ENCODE measurements at places on chromosomes 6 and 20.
A peak's percentile ranks its signal among the peaks of the same experiment; 100 is the strongest.

DNA sequence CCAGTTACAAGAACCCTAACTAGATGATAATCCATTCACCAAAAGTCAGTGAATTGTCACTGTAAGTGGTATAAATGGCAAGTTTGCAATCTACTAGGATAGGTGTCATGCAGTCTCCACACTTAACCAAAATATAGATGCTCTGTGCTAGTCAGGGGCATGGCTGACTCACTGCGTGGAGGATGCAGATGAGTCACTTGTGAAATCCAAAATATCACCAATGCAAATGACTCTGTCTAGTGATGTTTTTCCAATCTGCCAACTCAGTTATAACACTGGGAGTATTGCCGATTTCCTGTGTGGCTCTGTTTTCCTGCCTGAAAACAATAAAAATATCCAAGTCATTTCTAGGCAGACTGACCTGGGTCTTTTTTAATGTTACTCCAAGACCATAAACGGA lies 47.8 kb upstream of the NRSN1 start:
- no peak for DNase-seq

DNA sequence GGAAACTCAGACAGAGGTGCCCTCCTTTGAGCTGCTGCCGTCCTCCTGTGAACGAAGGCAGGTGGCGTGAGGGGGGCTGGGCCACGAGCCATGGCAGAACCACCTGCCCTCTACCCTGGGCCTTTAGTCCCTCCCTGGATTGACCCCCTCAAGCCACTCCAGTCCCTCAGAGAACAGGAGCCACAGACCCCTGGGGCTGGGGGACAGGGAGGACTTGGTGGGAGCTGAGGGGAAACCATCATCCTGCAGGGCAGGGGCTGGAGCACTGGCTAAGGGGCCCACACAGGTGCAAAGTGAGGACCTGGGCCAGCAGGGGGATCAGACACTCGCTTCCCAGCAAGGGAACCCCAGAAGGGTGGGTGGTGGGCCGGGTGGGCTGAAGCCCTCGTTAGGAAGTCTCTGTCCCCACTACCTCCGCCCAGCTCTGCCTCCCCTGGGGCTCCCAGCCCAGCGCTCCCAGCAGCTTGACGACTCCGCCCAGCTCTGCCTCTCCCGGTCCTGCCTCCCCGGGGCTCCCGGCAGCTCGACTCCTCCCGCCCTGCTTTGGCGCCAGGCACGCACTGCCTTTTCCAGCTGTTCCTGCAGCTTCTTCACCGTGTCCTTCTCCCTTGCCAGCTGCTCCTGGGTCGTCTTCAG lies 44.4 kb downstream of the DSTN start:
- no peak for DNase-seq

DNA sequence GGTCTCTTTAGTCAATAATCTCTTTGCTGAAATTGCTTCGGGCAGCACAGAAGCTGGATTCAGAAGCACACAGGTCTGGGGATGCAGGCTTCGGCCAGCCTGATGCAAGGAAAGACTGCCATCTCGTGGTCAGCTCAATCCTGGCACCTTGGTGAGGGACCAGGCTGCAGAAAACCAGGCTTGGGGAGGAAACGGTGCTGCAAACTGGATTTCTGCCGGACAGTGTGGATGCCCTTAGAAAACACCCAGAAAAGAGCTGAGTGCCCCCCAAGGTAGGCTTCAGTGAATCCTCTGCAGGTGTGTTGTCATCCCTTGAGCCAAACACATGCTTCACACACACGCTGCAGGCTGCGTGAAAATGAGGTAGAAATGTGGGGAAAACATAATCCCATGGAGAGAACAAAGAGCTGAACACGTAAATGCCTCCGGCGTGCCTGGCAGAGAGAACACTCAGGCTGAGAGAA lies 89.8 kb upstream of the PAX1 start:
- peak; percentile 49 for DNase-seq

- DNase-seq, result no peak
These were observed 73.1 kb downstream of the SNAP25 start for GRCh38 chr20:10291568-10292248.

GRCh38 chr6:102229271-102229670 lies 835.8 kb downstream of the GRIK2 start:
- DNase-seq, result no peak

GRCh38 chr6:5366941-5367340 lies 105.6 kb downstream of the FARS2 start:
- DNase-seq, result no peak

DNA sequence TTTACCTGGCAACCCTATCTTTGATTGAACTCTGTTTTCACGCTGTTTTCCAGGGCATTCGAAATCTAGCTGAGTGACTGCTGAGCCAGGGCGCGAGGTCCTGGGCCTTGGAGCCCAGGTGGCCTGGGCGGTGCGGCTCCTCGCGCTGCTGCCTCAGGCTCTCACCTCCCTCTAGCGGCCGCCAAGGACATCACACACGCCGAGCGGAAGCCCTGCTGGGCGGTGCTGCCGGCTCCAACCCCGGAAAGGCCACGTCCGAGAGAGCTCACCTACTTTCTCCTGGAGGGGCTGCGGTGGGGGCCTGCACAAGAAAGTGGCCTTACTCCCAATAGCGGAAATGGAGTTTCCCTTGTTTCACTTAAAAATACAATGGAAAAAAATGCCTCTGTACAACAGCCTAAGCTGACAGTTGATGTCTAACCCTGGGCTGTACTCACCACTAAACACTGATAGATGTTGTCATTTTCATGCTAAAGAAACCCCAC lies 77.7 kb downstream of the ELOVL4 start:
- peak; percentile 81 for DNase-seq

DNA sequence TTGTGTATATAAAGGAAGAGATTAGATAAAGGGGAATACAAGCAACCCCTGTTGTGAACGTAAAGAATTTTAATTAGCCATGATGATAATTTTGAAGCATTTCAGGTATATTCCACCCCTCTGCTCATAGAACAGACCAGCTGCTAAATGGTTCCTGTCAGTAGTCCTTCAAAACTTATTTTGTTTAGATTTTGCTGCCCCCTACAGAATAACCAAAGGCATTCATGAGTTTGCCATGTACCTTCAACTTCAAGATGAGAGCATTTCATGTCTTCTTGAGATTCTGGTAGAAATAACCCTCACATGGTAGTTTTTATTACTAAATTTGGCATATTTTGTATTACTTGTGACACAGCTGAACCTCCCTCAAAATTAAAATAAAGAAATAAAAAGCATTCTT lies 1586.7 kb downstream of the HACE1 start:
- DNase-seq, result no peak

DNA sequence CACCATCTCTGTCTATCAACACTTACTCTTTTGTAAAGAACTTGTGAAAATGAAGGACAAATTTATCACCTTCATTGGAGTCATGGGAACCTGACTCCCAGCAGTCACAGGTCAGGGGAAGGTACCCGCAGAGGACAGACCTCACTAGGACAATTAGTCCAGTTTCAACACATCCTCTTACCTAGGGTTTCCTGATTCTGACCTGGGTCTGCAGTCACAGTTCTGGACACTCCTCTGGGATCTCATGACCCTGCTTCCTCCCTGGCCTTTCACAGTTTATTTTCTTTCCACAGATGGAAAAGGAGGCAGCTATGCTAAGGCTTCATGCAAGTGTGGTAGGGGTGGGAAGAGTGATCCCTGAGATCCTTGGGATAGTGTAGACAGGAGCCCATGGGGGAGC lies 15.7 kb downstream of the HLA-A start:
- DNase-seq, result no peak

GRCh38 chr6:93139408-93140081 lies 279.8 kb downstream of the EPHA7 start:
- no peak for DNase-seq

- DNase-seq, result no peak
These were observed 577.3 kb downstream of the PRKN start for GRCh38 chr6:162150295-162150694.

GRCh38 chr20:9532069-9532838 lies 17.9 kb downstream of the LAMP5 start:
- no peak for DNase-seq

DNA sequence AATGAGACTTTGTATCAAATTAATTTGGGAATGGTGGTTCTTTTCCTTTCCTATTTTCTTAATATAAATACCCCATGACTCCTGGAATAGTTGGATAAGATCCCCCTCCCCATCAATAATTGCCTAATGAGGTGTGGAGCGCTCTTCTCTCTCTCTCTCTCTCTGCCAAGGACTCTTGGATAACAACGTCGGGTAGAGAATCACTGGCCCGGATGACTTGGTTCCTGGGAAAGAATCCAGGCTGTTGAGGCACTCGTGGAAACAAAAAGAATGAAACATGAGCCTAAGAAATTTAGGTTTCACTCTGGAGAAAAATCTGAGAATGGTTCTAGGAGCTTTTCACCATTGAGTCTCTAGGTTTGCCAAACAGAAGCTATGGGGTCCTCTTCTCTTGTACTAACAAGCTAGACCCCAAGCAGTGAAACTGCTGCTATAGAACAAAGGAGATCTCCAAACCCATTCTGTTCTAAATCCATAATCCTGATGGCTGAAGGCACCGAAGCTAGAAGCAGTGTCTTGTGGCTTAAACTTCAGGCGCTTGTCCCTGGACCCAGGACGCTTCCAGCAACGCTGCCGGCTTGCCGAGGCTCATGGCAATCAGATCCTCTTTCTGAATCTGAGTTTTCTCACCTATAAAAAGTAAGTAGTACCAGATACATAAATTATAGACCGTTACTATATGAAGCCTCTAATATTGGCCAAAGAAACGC lies 241.6 kb upstream of the BTBD3 start:
- DNase-seq, result no peak

DNA sequence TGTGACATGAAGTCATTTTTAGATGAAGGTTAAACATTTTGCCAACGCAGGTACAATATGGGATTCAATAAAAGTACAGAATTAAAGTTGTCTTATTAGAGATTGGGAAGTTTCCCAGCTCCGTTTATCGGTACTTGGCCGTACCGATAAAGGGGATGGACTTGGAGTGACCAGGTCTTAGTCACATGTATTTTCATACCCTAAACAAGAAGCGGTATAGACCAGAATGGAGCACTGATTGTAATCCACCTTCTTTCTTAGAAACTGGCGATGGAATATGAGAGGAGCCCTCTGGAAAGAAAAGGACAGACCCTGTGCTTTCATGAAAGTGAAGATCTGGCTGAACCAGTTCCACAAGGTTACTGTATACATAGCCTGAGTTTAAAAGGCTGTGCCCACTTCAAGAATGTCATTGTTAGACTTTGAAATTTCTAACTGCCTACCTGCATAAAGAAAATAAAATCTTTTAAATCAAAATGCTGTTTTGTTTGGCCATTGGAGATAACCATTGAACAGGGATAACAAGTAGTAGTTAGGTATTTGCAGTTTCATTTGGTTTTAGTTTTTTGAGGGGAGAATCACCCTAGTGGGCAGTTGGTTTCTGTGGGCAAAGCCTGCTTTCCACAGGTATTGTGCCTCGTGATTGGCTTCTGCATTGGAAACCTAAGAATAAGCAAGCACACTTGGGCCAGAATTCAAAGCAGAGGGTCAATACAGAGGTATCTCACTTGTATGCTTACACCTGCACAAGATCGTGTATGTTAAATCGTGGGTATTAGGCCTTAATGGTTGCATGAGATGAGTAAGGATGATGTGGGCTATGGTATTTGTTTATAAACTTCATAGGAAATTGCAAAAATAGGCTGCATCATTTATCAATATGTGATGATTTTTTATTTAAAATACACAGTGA lies 11.2 kb upstream of the ZNFX1 start:
- no peak for DNase-seq

Measured in activated CD4-positive, alpha-beta T cell treated with anti-CD3 and anti-CD28 coated beads, Interleukin-2, amount 10 ng/mL, durations not matched to agents 7 days and 5 days (primary cell).